ENCODE measurements at places on chromosomes 5 and 9. TPM values are rescaled to one million over a fixed set of nuclear protein-coding genes. Genes with fewer than 3 reads are reported as not detected.

Gene ANKDD1B
- 0.75 TPM for total RNA-seq

Gene FOXD1
- not detected for total RNA-seq

Gene AOPEP
- total RNA-seq = 8.7 TPM

Gene FAM200C
- 0.47 TPM for total RNA-seq

Gene CCNO
- not detected for total RNA-seq

Gene DPYSL3
- not detected for total RNA-seq

Gene SLC1A1
- not detected for total RNA-seq

Gene MEF2C
- 10.8 TPM for total RNA-seq

Gene ACOT12
- not detected for total RNA-seq

Gene PCDHB6
- total RNA-seq = not detected

Gene CFAP77
- total RNA-seq = not detected

Gene CAMK2A
- not detected for total RNA-seq

Gene CCDC171
- total RNA-seq = 2.1 TPM

Gene FRMD3
- 0.52 TPM for total RNA-seq

Gene NRG2
- 0.47 TPM for total RNA-seq

Gene LCN15
- not detected for total RNA-seq

Gene ASTN2
- 3.6 TPM for total RNA-seq

Gene ANKRD18A
- total RNA-seq = 2.8 TPM
